ENCODE measurements at places on chromosomes 4 and X.

DNA sequence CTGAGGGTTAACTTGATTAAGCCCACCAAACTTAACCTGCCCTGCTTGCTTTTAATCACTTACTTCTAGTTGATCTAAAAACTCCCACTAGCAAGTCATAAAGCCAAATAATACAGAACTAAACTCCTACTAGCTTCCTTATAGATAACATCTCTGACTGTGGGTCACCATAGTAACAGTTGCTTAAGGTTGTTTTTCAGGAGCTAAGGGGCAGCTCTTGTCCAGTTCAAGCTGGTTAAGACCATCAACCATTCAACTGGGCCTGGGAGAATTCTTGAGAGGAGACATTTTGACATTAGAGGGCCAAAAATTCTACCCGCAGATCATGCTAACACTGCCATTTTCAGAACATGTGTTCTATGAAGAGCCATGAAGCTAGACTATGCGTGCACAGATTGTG is 67.0 kb downstream of the UCHL1 start:
- DNase-seq, result no peak

DNA sequence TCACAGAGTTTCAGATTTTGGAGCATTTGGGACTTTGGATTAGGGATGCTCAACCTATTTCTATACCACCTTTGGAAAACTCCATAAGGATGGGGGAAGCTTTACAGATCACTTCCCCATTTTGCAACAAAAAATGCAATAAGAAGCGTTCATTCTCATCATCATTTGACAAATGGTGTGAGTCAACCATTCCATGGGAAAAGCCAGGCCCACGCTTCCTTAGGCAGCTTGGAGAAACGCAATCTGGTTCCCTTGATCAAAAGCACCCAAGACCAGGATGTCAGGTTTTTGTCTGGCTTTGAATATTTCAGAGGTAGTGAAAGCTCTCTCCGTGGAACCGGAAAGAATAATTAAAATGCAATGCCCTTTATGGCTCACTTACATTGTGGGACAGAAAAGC is 79.3 kb upstream of the C4orf50 start:
- no peak for DNase-seq

- DNase-seq, result no peak
These were observed 85.4 kb downstream of the PDE5A start for GRCh38 chr4:119543187-119543586.

GRCh38 chr4:104413487-104413886 is 81.2 kb downstream of the CXXC4 start:
- no peak for DNase-seq

- no peak for DNase-seq
These were observed 88.4 kb downstream of the WDFY3 start for GRCh38 chr4:84878090-84878489.

DNA sequence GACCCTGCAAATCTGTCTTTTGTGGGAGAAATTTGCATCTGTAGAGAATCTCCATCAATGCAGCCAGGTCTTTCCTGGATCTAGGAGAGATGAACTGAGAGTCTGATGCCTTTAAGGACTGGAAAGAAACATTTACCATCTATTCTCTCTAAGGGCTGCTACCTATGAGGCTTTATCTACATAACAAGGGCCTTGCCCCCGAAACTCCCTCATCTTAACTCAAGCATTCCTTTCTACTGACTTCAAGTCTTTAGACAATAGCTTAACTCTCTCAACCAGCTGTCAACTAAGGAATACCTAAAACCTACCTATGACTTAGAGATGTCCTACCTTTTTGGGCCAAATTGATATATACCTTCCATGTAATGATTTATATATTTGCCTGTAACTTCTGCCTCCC is 32.1 kb downstream of the MAGEB17 start:
- DNase-seq, result no peak

GRCh38 chrX:18390941-18391538 is 34.4 kb upstream of the CDKL5 start:
- peak; percentile 62 for DNase-seq

DNA sequence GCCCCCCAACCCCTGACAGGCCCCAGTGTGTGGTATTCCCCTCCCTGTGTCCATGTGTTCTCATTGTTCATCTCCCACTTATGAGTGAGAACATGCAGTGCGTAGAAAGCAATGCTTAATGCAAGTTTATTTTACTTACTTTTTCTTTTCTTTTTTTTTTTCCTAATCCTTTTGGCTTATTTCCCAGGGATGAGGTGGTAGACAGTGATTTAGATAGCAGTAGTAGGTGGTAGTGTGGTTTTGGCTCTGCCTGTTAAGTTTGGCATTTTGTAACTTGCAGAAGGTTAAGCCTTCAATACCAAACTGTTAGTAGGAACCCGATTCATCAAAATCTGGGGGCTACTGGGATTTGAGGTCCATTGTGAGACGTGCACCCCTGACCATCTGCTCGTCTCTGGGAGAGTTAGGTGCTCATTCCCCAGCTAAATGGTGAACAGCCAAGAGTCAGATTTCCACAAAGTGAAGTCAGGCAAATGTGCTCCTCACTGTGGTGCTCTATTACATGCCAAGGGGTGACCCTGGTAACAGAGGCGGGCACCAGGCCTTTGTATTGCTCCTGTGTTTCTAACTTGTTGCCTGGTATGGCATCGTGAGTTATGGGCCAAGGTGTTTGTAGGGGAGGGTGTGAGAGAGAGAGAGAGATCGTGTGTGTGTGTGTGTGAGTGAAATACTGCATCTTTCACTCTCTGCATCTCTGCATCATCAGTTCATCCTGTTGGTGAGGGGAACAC is 70.3 kb downstream of the PHOX2B start:
- DNase-seq, result no peak

- no peak for DNase-seq
These were observed 204.9 kb downstream of the GBA3 start for GRCh38 chr4:22897520-22898108.

- DNase-seq, result no peak
These were observed 213.6 kb downstream of the PALLD start for GRCh38 chr4:168710353-168710946.

DNA sequence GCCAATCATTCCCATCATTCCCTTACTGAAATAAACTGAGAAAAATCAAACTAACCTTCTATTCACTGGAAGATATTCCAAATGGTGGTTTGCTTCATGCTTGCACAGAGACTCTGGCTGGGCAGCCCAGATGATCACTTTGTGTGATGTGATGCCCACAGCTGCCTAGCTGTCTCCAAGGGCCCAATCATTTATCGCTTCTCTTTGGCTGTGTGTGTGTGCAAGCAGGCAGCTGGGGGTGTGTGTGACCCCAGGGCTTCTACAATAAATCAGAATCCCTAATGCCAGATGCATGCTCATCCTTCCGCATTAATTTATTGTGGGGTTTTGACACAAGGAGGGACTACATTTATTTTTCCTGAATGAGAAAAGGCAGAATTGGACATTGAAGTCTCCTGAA is 140.1 kb upstream of the NDP start:
- DNase-seq, result no peak

All from activated gamma-delta T cell treated with anti-CD3 and anti-CD28 coated beads, Interleukin-2, amount 50 U/mL, for 16 hours (primary cell).